ENCODE measurements at places on chromosomes 16 and 17.

- no peak for DNase-seq
Measured at GRCh38 chr16:50088302-50088701, 22.5 kb downstream of the HEATR3 start.

DNA sequence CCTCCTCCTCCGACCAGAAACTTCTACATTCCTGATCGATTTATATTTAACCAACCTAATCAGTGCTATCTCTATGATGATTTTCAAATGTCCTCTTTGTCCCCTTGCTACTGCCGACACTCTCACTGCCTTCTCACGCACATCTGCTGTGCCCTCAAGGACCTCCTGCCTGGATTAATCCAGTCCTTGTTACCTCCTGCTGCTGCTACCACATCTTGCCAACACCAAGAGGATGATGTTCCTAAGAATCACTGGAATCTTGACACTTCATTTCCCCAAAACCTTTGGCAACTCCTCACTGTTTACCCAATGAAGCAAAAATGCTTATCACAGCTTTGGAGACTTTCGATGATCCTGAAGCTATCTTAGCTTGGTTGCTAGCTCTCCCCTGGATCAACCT is 287.3 kb upstream of the AXIN2 start:
- DNase-seq = no peak

GRCh38 chr16:17358846-17359245 is 111.9 kb downstream of the XYLT1 start:
- no peak for DNase-seq

DNA sequence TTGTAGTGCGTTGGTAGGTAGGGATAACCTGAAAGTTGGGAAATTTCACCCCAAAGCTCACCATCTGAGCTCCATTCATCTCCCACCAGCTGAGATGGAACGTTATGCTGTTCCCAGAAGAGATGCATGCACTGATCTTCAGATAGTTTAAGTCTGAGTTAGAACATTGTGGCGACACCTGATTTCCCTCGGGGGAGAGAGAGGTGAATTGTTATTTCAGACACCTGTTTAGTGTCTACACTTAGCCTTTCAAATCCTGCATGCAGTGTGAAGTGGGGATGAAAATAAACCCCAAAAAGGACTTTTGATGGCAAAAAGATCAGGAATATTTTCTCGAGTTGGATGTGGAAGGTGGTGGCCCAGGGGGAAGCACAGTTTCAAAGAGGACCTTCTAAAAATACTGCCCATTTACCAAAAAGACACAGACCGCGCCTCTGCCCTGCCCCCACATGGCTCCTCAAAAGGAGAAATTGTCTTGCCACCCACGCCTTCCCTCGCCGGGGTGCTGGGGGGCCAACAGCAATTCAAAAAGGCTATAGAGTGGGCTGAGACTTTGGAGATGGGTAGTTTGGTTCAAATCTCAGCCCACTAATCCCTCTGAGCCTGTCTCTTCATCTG is 11.4 kb downstream of the CIITA start:
- DNase-seq = no peak

DNA sequence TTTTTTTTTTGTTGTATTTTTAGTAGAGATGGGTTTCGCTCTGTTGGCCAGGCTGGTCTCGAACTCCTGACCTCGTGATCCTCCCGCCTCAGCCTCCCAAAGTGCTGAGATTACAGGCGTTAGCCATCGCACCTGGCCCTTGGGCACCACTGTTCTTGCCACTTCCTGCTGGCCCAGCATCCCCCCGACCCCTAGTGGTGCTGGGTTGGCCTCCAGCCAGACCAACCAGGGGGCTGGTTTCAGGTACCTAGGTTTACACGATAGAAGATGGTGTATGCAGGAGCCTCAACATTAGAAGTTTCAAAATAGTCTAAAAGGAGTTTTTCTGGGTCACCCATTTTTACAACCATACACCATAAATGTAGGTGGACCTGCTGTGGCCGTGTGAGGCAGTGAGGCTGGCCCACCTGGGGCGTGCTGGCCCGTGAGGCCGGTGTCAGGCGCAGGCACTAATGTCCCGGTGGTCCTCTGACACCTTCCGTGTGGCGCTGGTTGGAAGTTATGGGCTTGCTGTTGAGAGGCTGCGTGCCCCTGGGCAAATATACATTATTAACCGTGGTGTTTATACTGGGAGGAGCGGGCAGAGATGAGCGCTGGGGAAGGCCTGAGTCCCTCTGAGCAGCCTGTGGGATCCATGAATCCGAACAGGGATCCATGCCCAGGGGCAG is 43.5 kb downstream of the CFAP20 start:
- no peak for DNase-seq

GRCh38 chr17:4519361-4519788 is 20.7 kb downstream of the SPNS2 start:
- DNase-seq = no peak

DNA sequence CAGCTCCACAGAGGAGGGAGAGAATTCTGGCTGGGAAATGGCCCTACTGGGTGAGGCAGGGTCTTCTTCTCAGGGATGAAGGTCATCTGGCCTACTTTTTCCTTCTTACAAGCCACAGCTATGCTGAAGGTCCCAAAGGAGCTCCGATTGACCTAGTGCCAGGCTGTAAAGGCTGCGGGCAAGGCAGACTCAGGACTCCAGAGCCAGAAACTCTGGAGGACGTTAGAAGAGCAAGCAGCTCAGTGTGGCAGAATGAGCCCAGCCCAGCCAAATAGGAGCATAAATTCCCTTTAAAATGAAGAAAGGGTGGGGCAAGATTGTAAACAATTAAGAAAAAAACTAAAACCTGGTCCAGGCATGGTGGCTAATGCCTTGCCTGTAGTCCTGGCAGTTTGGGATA is 20.1 kb upstream of the CNOT1 start:
- no peak for DNase-seq

- no peak for DNase-seq
Measured at GRCh38 chr16:53159781-53160436, 105.1 kb downstream of the CHD9 start.

DNA sequence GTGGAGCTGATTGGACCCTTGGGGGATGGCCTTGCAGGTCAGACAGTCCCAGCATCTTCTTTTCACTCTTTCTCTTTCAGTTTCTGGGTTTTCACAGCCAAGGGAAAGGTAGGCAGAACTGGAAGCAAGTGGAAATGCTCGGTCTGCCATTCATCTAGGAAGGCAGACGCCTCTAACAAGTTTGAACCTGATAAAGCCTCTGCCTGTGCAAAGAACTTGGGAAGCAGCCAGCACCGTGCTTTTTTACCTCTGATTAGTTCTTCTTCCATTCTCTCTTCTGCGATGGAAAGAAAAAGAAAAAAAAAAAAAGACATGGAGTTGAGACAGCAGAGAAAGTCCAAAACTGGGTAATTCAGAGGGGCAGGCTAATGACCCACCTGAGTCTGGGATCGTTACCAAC is 997.8 kb upstream of the EEF2KMT start:
- DNase-seq = no peak

DNA sequence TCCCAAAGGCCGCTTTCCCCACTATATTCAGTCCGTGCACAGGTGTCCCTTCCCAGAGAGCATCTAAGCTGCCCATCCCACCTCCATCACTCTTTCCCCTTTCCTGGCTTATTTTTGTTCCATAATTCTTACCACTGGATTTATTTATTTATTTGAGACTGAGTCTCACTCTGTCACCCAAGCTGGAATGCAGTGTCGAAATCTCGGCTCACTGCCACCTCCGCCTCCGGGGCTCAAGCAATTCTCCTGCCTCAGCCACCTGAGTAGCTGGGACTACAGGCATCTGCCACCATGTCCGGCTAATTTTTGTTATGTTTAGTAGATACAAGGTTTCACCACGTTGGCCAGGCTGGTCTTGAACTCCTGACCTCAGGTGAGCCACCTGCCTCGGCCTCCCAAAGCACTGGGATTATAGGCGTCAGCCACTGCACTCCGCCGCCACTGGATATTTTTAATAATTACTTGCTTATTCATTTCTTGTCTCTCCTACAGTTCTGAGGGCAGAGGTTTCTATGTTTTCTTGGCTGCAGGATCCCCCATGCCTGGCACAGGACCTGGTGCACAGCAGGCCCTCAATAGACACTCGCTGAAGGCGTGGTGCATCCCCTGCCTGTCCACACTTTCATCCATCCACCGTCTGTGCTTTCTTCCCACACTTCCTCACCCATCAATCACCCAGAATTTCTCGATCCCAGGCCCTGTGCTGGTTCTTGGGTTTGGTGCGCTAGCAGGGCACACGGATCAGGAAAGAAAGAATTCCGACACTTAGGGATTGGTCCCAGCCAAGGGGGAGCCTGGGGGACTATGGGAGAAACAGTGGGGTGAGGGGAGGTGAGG is 9.9 kb upstream of the ADGRG1 start:
- no peak for DNase-seq

DNA sequence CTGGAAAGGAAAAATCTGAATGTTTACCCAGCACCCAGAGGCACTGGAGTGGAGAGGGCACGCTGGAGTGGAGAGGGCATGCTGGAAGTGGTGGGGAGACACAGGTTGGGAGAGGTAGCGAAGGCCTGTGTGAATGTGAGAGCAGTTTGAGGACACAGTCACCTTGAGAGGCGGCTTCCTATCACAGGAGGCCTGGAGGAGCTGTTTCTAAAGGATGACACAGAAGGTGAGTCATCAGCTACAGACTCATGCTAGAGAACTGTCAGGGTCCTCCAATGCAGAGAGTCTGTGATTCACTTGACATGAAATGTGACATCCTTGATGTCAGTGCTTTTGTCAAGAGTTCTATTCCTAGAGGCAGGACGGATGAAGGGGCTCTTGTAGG is 13.8 kb downstream of the CTRL start:
- no peak for DNase-seq

DNA sequence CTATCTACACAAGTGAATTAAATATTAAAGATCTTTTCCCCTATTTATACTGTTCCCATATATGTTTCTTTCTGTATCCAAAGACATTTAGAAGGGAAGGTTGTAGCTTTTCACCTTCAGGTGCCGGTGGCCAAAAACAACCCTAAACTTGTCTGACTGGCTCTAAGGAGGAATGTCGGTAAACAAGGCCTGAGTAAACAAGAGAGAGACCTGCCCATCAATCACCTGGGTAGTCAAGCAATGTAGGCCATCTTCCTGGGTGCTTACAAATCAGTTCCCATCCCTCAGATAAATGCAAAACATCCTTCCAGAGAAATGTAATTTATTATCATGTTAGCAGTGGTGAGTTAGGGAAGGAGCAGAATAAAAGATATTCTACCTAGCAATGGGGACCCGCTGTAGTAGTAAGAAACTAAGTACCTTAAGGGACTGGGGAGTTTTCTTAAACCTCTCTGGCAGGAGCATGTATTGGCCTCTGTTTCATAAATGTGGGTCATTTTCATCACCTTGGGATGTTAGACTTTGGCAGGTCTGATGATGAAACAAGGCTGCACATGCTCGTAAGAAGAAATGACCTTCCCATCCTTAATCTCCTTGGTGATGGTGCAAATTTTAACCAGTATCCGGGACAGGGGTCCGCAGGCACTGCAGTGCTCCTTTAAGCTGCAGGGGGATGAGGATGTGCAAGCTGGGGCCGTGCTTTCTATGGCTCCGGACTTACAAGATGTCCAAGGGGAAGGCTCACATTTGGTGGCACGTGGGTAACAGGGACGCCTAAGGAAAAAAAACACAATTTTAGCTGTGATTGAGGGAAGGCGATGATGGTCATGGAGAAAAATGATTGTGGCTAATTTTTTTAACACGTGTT is 8.4 kb downstream of the KRT39 start:
- DNase-seq = no peak

- no peak for DNase-seq
Measured at GRCh38 chr17:57745242-57745641, at the start of gene CCDC182. CCDC182 (minus strand) TSS chr17:57745299; CDS start chr17:57745272, 27 bp downstream.

- no peak for DNase-seq
Measured at GRCh38 chr17:17883801-17884200, 47.0 kb upstream of the SREBF1 start.

DNA sequence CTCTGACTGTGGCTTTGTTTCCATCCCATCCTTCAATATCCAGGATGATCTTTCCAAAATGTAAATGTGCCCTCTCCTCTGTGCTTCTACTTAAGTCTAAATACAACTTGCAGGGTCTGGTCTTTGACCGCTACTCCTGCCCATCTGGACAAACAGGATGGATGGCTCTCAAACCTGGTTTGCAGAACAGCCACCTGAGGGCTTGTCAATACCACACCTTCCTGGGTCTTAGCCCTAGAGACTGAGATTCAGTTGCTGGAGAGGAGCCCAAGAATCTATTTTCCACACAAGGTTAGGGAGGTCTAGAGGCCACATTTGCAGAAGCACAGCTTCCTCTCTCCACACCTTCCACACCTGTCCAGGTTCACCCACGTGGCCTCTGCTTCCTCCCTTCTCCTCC is 1.9 kb upstream of the GRB7 start:
- DNase-seq = no peak

DNA sequence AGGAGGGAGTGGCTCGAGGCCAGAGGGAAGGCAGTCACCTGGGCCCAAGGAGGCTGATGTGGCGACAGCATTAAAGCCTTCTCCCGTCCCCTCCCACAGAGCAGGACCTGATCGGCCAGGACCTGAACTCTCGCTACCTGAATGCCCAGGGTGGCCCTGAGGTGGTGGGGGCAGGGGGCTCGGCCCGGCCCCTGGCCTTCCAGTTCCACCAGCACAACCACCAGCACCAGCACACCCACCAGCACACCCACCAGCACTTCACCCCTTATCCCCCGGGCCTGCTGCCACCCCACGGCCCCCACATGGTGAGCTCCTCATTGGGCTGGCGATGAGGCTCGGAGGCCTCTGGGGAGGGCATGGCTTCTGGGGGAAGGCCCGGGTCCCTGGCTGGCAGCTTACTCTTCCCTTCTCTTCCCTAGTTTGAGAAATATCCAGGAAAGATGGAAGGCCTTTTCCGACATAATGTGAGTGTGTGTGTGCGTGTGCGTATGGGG is 6.4 kb downstream of the FBRS start:
- no peak for DNase-seq

DNA sequence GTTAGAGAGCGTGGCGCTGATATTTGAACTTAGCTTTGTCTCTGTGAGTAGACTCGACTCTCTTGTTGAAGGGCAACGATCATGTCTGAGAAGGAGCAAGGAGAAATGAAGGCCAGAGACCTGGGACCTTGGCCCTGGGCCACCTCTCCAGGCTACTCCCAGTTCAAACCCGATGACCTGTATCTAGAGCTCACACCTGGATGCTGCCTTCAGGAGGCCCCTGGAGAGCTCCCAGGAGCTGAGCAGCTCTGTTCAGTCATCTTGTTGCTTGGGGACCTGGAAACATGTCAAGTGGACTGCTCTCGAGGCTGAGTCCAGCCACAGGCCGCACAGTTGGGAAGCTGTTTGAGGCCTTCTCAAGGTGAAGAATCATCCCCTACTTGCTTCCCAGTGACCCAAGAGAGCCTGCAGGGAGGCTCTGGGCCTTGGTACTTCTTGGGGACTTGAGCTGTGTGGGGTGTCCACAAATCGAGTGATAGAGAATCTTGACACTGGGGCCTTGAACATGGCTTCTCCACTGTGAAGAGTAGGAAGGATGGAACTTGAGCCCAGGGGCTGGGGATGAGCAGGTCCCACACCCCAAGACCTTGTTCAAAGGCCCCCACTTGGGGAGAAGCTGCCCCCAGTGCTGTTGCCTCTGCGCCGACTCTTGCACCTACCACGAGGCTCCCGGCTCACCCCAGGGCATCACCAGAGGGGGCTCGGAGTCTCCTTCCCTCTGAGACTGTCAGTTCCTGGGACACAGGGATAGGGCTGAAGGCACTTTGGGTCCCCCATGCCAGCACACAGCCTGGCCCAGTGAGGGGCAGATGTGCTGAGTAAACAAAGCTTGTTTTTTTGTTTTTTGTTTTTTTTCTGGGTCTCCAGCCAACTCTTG is 112.1 kb downstream of the IRX5 start:
- DNase-seq = no peak

GRCh38 chr17:20103454-20104446 is 94.6 kb downstream of the SPECC1 start:
- no peak for DNase-seq

- DNase-seq = no peak
Measured at GRCh38 chr17:41635121-41636097, 11.0 kb upstream of the KRT17 start.
